ENCODE measurements at places on chromosomes 4 and X. TPM values are rescaled to one million over a fixed set of nuclear protein-coding genes. Genes with fewer than 3 reads are reported as not detected.

DNA sequence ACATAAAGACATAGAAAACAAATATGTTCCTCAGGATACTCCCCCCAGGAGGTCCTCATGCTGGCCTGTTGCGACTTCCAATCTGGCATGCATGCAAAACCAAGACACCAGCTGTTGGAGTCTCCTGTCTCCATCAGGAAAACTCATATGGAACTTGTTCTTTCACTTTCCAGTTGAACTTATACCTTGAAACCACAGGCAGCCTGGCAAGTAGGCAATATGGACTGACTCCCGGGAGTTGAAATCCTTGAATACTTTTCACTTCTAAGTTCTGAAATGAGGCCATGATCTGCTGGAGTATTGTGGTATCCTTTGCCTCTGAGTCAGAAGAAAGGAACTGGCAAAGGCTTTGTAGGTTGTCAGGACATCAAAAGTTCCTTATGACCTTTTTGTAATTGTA lies 444.2 kb downstream of the IDS start:
- no peak for DNase-seq

DNA sequence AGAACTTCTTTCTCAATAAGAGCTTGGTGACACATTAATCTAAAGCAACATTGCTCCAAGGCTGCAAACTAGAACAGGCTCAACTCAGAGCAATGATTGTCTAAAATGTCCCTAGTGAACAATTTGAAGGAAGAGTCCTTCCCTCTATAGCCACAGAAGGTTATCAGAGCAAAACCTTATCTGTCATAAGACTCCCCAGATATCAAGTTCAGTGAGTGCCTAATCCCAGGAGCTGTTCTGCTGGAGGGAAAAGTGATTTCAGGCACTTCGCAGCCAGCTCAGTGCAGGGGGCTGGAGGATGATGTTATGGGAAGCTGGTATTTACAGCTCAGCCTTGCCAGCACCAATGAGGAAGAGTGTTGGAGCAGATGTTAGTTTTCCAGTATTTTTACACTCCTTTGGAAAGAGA lies 497.5 kb downstream of the INPP4B start:
- DNase-seq = no peak

GRCh38 chr4:2243681-2244380 lies 1.9 kb upstream of the HAUS3 start:
- peak; percentile 23 for DNase-seq

DNA sequence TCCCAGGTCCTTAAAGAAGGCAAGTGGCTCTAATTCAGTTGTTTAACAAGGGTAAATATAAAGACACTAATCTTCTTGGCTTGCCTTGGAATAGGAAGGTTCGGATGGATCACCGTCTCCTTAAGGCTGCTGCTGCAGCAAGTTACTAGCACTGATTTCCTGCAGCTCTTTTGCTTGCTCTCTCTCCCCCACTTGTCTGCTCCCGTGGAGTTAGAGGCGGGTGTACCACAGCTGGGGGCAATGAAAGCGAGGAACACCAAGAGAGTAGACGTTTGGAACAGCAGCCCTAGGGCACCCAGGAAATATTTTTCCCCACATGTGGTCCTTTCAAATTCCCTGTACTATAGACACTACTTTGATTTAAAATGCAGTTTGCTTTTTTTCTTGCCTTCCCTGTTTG lies 202.2 kb downstream of the SH2D1A start:
- no peak for DNase-seq

- no peak for DNase-seq
These were observed 702.4 kb upstream of the EPHA5 start for GRCh38 chr4:66372706-66373105.

RADX gene
- 9.2 TPM for total RNA-seq

SLC25A43 gene
- total RNA-seq = 9.8 TPM

ABRAXAS1 gene
- 16.7 TPM for total RNA-seq

DNA sequence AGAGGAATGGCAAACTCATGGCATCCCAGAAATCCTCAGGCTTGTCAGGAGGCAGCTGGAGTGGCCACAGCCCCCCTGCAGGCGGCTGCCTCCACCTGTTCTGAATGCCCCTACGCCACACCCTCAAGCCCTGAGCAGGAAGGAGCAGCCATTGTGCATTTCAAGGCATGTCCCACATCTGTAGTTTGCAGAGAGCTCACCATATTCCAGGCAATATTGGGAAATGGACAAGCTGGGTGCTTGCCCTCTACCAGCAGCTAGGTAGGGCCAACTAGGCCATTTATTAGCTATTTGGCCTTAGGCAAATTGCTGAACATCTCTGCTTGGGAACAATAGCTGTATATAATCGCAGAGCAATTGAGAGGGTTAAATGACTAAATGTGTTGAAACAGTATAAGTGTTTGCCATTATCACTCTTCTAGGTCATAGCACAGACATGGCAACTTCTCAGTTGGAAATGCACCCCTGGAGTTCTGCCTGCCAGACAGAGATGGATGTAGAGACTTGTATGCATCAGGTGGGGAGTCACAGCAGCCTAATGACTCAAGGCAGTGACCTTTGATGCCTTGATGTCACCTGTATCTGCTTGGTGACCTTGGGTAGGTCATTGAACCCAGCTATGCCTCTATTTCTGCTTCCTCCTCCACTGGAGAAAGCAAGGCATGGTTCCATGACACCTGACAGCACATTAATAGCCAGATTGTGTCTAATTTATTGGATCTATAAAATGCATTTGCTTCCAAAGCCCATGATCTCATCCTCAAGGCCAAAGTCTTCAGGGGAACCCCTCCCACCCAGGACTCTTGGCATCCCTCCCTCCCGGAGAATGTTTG lies 52.8 kb downstream of the FHDC1 start:
- no peak for DNase-seq

SLC6A14 gene
- not detected for total RNA-seq

DNA sequence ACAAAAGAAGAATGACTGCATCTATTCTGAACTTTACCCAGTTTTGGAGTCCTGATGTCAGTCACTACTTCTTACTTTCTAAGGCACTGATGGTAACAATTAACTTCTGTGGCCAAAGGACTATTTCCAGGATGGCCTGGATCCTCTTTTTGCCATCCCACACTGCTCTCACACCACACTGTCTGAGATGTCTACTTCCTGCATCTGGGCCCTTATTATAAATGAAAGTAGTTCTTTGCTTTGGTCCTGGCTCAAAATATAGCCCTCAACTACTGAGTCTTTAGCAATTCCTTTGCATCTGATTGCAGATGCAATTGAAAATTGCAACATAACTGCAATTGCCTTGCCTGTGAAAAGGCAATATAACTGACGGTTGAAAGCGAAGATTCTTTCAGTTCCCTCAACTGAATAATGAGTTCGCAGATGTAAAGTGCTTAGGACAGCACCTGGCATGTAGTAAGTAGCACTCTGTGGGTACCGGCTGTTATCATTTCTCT lies 44.2 kb downstream of the COQ2 start:
- DNase-seq = no peak

- DNase-seq = no peak
These were observed 121.3 kb downstream of the EGF start for GRCh38 chr4:110034026-110034393.

GRCh38 chrX:37785569-37785968 lies 5.7 kb downstream of the CYBB start:
- DNase-seq = no peak

GRCh38 chr4:2702770-2703169 lies 53.4 kb downstream of the TNIP2 start:
- DNase-seq = no peak

GRCh38 chr4:127875791-127876190 lies 4.9 kb upstream of the PLK4 start:
- no peak for DNase-seq

- DNase-seq = no peak
These were observed 45.8 kb downstream of the ENOX2 start for GRCh38 chrX:130857207-130857606.

DDIT4L gene
- 0.90 TPM for total RNA-seq

- DNase-seq = no peak
These were observed 15.1 kb upstream of the VSIG4 start for GRCh38 chrX:66054978-66055377.

HAND2 gene
- total RNA-seq = not detected

TASL gene
- total RNA-seq = 3.2 TPM

- DNase-seq = no peak
These were observed 59.8 kb downstream of the NELFA start for GRCh38 chr4:1948892-1949436.

- DNase-seq = no peak
These were observed 21.0 kb downstream of the COL4A6 start for GRCh38 chrX:108417257-108417656.

GABRQ gene
- total RNA-seq = 0.14 TPM

BGN gene
- not detected for total RNA-seq

GRCh38 chrX:65035446-65035770 lies 59.2 kb upstream of the ZC4H2 start:
- DNase-seq = no peak

NPY2R gene
- not detected for total RNA-seq

GRCh38 chrX:55778322-55778721 lies 60.8 kb downstream of the RRAGB start:
- DNase-seq = no peak

DNA sequence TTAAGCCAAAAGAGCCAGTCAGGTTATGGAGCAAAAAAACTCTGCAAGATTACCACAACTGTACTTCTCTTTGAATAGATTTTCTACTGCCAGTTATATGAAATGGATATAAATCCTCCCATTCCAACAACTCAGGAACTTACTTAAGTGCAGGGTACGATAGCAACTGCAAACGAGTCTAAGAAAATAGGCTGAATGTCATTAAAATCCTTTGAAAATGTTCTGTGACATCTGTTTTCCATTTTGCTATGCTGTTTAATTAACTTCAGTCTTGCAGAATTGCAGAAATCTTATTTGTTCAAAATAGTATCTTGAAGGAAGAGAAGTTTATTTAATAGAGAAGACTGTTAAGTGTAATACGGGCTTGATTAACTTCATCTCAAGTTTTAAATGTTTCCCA lies 243.8 kb downstream of the PALLD start:
- no peak for DNase-seq

- no peak for DNase-seq
These were observed 51.2 kb upstream of the MTNR1A start for GRCh38 chr4:186606591-186606992.

F8A1 gene
- 63.7 TPM for total RNA-seq

DNA sequence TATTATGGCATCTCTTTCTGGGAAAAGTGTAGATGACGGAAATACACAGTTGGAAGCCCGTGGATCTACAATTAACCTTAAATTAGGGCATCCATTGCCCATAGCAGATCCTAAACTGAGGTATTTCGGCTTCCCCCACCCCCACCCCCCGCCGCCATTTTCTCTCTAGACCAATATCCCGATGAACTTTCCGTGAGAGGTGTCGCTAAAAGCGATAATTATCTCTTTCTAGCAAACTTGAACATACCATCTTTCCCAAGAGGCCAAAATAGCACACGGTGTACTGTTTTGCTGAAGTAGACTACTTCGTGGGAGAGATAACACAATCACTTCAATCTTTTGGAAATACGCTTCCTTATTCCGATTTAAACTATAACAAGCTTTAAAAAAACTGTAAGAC lies 554 bp downstream of the KLHL15 start:
- no peak for DNase-seq

DNA sequence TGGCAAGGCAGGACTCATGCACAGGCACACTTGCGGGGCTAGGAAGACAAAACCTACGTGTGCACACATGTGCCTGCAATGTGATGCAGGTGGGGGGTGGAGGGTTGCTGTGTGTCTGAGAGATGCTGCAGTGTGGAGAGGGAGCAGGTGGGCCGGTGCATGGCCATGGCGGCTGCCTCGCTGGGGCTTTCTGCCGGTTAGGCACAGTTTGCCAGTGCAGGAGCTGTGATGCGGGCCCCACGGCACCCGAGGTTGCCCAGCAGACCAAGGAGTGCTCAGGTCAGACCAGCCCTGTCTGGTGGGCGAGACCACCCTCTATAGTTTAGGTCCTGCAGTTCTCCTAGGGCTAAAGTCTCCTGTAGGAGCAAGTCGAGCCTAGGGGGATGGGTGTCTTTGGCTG lies 4.4 kb upstream of the AFM start:
- DNase-seq = no peak

DNA sequence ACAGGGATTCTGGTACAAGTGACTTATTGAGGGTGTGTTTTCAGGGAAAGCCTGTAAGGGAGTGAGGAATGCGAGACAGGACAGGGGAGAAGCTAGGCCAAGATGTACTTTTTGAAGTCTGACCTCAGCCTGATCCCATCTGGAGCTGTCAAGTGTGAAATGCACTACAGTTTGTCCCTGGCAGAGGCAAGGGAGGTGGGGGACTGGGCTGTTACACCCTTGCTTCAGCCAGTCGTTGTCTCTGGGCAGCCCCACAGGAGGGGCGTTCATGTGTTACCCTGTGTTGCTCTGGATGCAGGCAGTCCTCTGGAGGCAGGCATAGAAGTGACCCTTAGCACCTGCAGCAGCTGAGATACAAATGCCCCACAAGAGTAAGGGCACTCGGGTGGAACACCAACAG lies 25.8 kb downstream of the PPEF1 start:
- no peak for DNase-seq

CBR4 gene
- 24.4 TPM for total RNA-seq

GRCh38 chr4:84965553-84966381 lies 723 bp downstream of the WDFY3 start:
- no peak for DNase-seq

- no peak for DNase-seq
These were observed 37.8 kb upstream of the FUNDC1 start for GRCh38 chrX:44580466-44580865.

GRCh38 chr4:78331965-78332364 lies 219.6 kb upstream of the ANXA3 start:
- no peak for DNase-seq

DNA sequence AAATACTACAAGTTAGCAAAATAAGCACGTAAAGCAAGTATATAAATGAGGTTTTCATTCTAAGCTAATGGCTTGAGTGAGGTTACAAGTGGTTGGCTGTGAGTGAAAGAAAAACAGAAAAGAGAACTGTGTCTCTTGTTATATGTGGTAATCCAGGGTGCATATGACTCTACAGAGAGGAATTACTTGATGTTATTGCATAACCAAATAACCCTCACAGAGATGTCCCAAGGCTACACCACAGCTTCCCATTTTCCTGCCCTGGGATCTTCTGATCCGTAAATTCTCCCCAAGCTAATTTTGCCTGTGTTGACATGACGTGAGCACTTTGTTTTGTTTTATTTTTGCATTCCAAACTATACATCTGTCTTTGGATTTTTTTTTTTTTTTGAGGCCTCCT lies 470.0 kb upstream of the INTU start:
- no peak for DNase-seq

DNA sequence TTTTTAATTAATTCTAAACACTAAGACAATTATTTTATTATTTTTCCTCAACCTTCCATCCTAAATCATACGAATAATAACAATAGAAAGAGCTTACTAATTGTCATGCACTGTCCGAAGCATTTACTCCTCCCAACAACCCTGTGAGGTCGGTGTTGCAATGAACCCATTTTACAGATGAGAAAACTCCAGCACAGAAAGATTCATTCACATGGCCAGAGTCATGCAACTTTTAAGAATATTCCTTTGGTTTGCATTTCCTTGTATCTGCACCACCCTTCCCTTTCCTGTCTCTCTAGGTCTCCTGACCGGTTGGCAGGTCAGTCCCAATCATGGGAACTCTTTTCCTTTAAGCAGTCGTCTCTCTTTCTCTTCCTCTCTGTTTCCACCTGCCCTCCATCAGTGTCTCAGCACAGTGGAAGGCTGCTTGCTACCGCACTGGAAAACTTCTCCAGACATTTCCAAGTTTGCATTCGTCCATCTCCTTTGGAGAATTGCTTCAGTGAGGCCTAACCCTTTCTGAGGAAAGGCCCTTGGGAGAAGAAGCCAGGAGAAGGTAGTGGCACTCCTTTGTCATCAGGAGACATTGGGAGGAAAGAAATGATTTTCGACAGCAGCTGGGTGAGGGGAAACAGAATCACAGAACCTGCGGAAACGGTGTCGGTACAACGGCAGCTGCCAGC lies 1.9 kb upstream of the TMSB4X start:
- DNase-seq = no peak

Data from activated T-cell treated with anti-CD3 and anti-CD28 coated beads, Interleukin-2, amount 50 U/mL, for 72 hours (primary cell).